OCI-LY7 (cell line): ENCODE measurements at places on chromosomes 1 and 21. TPM values are rescaled to one million over a fixed set of nuclear protein-coding genes. Genes with fewer than 3 reads are reported as not detected.

ANGPTL7 gene
- total RNA-seq = not detected in 2 replicates

DAB1 gene
- not detected in 2 replicates for total RNA-seq

SHCBP1L gene
- 0.65 and 1.5 TPM in 2 replicates for total RNA-seq

PLA2G2F gene
- not detected in 2 replicates for total RNA-seq

CCDC17 gene
- total RNA-seq = 5.0 and 5.6 TPM in 2 replicates

ZNF593OS gene
- total RNA-seq = not detected in 2 replicates

PLK3 gene
- total RNA-seq = 8.8 and 10.8 TPM in 2 replicates
